ENCODE measurements at places on chromosomes 1 and 21. TPM values are rescaled to one million over a fixed set of nuclear protein-coding genes. Genes with fewer than 3 reads are reported as not detected.

DNA sequence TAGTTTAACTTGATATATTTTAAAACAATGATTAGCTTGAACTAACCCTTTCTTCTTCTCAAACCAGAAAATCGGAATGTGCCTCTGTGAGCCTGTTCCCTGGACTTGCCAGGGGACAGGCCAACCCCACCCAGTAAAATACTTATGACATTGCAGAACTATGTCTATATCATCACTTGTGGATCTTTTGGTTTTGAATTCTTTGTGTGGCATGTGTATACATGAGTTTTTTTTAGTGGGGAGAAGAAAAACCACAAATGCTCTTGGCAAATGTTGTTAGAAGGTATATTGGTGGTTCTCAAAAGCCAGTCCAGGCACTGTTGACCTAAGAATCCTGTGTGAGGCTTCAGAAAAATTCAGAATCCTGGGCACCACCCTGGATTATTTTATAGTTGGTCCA, 347.4 kb downstream of the SIPA1L2 start:
- no peak overlapping the region for H3K4me3 ChIP-seq
- peaks cover 3% of the 10 kb centered on the region for H3K27me3 ChIP-seq
- no peaks in the 10 kb centered on the region for H3K36me3 ChIP-seq
- no peaks in the 10 kb centered on the region for H3K4me1 ChIP-seq
- no peak overlapping the region for H3K27ac ChIP-seq

DNA sequence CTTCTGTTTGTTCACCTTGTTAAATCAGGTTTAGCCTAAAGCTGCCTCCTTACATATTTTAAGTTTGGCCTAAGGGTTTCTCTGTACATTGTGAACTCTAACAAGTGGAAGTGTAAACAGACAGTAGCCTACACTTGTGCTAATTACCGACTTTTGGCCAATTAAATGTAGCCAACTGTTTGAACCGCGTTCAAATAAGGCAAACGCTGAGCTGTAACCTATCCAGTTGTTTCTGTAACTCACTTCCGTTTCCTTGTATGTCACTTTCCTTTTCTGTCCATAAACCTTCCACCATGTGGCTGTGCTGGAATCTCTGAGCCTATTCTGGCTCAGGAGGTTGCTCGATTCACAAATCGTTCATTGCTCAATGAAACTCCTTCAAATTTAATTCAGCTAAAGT, 8.0 kb upstream of the FCAMR start:
- no peak overlapping the region for H3K4me3 ChIP-seq
- no peaks in the 10 kb centered on the region for H3K36me3 ChIP-seq
- peaks cover 37% of the 10 kb centered on the region for H3K27me3 ChIP-seq
- DNase-seq = no peak

DNA sequence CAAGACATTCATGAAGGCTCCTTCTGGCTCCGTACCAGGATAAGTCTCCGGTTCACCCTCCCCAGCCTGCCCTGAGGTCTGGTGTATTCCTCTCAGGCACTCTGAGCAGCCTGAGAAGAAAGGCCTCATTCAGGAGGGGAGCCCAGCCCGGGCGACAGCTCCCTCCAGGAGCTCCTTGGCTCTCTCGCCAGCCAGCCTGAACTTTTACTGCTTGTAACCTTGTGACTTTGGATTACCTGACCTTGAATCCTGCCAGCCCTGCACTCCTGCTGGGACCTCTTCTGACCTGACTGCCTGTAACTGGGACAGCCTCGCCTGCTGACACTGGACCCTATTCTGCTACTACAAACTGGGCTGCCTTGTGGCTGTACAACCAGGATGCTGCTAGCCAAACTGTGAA, 65.8 kb downstream of the CD34 start:
- H3K27ac ChIP-seq = no peak overlapping the region
- peaks cover 7% of the 10 kb centered on the region for H3K4me1 ChIP-seq
- no peak overlapping the region for H3K4me3 ChIP-seq

The SLAMF1 gene
- total RNA-seq = not detected

The DNTTIP2 gene
- 55.3 TPM for total RNA-seq

DNA sequence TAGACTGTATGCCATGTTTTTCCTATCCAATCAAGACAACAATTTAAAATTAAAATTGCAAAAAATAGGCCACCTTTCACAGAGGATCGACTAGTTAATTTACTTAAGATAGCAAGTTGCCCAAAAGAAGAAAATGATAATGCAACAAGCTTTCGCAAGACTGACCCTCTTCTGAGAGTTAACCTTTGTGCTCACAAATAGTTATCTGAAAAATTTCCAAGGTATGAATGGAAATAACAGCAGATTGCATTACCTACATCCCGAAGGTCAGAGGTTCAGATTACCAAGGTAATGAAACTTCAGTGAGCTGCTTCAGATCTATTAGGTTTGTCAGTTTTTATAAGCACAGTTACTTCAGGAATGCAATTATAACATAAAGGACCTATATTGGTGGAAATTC, 298.0 kb downstream of the KCTD3 start:
- H3K27me3 ChIP-seq = no peaks in the 10 kb centered on the region
- no peaks in the 10 kb centered on the region for H3K4me1 ChIP-seq
- no peak overlapping the region for H3K27ac ChIP-seq
- H3K4me3 ChIP-seq = no peak overlapping the region
- H3K36me3 ChIP-seq = no peaks in the 10 kb centered on the region
